ENCODE measurements at places on chromosomes 4 and X.

GRCh38 chrX:74940414-74940813 lies 15.2 kb upstream of the NEXMIF start:
- DNase-seq, result no peak

- DNase-seq, result no peak
These were observed 10.3 kb downstream of the OCIAD1 start for GRCh38 chr4:48841045-48841827.

DNA sequence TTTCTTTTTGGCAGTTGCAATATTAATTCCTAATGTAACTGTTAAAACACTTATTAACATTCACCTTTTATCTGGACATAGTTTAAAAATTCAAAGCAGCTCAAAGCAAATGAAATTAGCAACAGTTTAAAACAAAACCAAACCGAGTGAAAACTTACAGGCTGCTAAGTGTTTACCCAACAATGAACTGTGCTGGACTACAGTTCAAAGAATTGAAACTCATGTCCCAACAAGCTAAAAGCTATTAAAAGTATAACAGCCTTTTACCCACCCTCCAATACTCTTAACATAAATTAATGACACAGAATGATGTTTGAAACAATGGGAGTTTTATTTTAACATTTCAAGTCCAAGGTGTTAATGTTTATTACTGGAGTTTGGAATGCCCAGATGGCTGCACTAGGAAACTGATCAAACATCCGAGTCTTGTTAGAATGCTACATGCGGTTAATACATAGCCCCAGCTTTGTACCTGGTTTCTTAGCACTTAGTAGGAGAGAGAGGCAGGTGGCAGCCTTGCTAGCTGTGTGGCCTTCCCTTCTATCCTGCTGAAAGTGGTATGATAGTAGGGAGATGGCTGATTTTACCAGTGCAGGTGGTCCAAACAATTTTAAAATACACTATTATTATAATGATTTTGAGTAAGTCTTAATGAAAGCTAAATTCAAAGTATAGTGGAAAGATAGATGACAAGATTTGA lies 21.1 kb upstream of the FRYL start:
- no peak for DNase-seq

DNA sequence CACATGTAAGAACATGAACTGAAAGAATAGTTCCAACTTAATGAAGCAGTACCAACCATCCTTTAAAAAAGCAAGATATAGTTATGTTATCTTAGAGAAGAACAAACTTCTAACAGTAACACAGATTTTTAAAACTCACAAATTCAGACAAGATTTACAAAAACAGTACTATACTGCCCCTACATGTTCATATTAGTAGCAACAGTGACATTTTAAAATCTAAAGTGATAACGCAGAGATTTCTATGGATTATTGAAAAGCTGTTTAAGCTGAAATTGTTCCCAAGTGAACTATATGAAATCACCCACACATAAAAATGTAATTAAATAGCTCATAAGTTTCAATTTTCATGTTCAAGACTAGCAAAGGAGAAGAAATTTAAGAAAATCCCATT lies 166.0 kb downstream of the FBXW7 start:
- DNase-seq, result no peak

DNA sequence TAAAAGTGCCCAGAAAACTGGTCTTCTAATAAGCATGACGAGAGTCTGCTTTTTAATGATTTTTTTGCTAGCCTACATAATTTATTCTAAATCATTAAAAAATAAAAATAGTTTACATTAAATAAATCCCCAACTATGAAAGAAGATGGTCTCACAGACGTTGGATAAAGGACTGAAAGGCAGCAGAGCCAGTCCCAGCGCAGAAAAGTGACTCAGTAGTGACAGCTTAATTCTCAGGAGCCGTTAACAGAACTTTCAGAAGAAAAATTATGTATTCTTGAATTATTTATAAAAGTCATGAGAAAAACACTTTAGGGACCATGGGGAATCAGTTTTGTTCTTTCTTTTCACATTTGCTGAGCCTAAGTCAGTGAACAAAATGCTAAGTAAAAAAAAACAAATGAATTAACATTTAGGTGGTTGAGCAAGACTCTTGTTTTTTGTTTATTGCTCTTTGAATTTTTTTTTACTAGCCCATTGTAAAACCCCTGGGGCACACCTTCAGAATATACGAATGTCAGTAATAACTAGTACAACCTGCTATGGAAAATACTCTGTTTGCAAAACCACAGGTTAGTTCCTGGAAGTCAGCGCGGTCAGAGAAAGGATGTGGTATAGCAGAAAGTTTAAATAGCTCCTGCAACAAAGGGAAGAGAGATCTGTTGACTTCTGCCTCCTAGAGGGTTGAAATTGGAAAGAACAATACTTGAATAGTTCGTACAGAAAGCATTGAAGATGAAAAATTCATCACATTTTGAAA lies 50.4 kb upstream of the CCDC160 start:
- peak; percentile 36 for DNase-seq

DNA sequence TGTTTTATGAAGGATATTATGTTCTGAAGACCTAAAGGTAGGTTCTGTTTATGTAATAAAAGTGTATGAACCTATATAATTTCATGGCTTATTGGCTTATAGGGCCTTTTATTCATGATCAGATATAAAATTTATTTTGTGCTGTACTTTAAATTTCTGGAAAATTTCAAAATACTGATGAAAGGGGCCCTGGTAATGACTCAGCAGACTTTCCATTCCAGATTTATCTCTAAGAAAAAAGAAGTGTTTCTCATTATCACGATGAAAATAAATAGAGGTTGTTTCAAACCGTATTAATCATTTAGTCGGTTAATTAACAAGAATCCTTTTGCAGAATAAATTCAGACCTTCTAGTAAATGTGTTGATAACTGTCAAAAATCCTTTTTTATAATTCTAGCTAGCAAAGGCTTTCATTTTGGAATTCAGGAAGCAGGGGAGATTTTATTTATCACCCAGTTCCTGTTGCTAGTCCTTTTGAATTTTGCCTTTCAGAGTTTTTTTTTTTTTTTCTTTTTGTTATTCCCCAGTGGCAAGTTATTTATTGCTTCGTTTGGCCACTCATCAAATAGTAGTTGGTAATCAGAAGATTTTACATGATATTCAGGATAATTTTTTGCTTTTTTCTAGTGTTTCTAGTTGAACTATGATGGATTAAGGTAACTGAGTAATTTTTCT lies 5.4 kb upstream of the TAPT1 start:
- no peak for DNase-seq

GRCh38 chrX:2828344-2828958 lies at the start of gene GYG2:
Gene GYG2 (plus strand): TSS chrX:2828930. CDS start chrX:2830189, 1,259 bp downstream.
- no peak for DNase-seq

- DNase-seq, result peak; percentile 28
These were observed 93.9 kb downstream of the NSUN7 start for GRCh38 chr4:40843696-40844095.

- no peak for DNase-seq
These were observed 400.6 kb upstream of the NR3C2 start for GRCh38 chr4:148842843-148843242.

DNA sequence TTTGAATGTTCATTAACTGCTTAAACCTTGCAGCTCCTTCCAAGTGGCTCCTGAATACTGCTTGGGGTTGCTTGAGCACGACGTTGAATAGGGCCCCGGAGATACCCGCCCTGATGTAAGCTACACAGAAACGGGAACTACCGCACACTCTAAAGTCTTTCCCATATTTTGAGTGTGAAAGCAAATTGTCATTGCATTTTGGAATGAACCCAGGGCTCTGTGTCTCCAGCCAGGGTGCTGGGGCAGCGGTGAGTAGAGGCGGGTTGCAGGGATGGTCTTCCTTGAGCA lies 59.4 kb upstream of the HELT start:
- no peak for DNase-seq

Data from activated T-cell treated with anti-CD3 and anti-CD28 coated beads for 24 hours (primary cell).